ENCODE measurements at places on chromosomes 3 and 15.

GRCh38 chr15:101372149-101372577 is 77.1 kb upstream of the SNRPA1 start:
- peak; percentile 7 for DNase-seq

DNA sequence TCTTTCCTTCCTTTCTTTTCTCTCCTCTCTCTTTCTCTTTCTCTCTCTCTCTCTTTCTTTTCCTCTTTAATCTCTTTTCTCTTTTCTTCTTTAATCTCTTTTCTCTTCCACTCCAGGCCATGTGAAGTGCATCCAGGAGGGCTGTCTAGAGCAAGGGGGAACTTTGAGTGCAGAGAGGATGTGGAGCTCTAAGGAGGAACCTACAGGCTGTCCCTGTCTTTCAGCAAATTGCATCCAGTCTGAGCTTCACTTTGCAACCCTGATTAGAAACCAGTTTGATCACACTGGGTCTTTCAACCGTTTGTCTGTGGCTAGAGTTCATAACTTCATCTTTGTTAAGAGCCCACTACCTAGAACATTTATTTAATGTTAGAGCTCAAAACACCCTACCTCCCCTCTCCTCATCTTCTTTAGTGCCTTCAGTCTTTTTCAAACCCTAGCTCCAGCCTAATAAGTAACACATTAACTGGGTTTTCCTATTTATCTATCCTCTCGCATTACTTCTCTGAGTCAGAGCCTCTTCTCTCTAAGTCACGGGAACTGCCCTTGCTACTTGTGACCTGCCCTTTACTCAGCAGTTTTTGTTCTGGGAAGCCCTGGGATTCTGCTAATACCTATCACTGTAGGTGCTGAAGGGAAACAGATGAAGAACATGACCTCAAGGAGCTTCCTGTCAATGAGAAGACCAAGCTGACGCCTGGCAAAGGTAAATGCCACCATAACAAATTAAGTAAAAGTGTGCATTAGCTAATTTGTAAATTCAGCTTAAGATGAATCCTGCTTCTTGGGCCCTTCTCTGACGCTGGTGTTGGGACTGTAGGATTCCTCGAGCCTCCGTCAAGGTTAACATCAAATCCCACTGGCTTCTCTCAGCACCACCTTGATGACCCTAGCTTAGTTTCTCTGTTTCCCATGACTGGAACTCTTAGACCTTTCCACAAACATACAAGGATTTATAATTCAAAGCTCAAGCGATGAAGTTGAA is at the start of gene GCNT3:
Gene GCNT3, plus strand, starts transcription at position 508 of the 985 bp plus-strand sequence. CDS start 6,456 bp downstream, outside the sequence.
- DNase-seq, result no peak

DNA sequence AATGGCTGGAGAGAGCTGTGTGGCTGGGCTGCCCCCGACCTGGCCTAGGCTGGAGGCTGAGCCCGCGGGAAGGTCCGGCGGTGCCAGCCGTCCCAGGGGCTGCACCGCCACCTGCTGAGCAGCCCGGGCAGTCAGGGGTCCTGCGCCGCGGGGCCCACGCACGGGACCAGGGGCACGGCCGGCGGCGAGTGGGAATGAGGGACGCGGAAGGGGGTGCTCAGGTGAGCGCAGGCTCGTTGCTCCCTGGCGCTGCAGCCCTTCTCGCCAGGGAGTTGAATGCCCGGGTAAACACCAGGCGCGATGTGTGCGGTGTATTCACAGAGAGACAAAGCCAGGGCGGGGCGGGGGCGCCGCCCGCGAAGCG is 666 bp upstream of the SEMA3F start:
- DNase-seq, result no peak

GRCh38 chr3:164452707-164453106 is 625.6 kb downstream of the SI start:
- DNase-seq, result peak; percentile 42

GRCh38 chr15:63522225-63522578 is 17.8 kb downstream of the USP3 start:
- DNase-seq, result peak; percentile 63

DNA sequence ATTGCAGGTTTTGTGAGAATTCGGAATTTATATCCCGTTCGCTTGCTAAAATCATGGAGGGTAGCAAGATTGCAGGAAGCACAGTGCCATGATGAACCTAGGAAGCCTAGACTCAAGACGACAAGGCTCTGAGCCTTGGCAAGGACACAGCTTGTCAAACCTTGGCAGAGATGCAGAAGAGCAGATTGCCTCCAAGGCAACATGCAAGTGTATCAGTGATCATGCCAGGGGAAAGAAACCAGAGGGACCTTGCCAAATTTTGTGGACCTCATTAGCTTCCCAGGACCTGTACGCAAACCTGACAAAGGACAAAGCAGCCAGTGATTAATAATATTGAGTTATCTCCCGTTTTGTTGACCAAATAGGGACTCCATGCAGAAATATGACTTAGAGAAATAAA is 159.7 kb downstream of the GOLIM4 start:
- no peak for DNase-seq

- peak; percentile 92 for DNase-seq
These were observed 115.1 kb downstream of the LIPC start for GRCh38 chr15:58546635-58547627.

- DNase-seq, result no peak
These were observed 3.8 kb downstream of the AMIGO3 start for GRCh38 chr3:49715611-49716121.

DNA sequence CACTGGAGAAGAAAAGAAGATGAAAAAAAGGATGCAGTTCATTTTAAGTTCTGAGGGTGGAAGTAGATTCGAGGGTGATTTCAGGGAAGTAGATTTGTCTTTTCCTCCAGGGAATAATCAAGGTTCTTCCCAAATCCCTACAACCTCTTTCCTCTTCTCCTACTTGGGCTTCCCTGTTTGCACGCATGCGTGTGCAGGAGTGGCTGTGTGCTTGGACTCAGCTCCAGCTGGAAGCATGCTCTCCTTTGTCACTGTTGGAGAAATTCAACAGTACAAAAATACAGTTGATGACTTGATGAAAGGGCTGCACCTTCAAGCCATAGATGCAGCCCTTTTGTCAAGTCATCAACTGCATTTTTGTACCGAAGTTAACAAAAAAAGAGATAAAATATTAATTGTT is 3.8 kb downstream of the OR5K2 start:
- DNase-seq, result no peak

DNA sequence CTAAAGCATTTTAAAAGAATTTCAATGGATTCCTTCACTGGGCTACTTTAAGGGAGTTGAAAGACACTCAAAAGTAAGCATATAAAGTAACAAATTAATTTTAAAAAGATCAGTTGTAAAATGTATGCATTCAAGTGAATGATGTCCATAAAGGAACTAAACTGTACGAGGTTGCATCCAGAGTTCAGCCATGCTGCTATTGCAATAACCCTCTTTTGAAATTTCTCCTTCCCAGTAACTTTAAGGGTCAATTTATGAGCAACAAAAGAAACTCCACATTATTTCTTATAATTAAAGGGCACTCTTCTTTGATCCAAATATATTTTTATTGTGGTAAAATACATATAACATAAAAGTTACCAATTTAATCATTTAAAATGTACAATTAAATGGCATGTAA is 22.9 kb downstream of the BTLA start:
- no peak for DNase-seq

- DNase-seq, result peak; percentile 56
These were observed 25.0 kb downstream of the ADAM10 start for GRCh38 chr15:58724466-58724865.

GRCh38 chr3:180447136-180447535 is 154.8 kb upstream of the TTC14 start:
- peak; percentile 41 for DNase-seq

DNA sequence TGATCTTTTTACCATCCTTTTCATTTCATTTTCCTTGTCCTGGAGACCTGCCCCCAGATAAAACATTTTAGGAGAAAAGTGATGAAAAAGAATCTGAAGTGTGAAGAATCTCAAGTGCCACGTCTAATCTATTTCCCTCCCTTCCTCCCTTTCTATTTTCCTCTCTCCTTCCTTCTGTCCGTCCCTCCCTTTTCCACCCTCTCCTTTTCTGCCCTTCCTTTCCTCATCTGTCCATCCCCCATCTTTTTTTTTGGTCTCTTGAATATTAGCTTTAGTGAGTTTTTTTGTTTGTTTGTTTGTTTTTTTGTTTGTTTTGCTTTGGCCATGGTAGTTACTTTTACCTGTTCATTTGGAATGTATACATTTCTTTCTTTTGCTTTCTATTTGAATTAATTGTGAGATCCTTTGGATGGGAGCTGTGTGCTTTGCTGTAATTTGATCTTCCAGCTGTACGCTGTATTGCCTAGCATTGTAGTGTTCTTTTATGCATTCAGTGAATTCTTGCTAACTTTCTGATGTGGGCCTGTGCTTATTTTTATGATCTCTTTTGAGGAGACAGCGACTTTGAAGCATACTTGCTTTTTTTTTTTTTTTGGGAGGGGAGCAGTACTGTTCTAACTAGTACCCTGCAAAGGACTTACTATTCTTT is 19.2 kb downstream of the CDIN1 start:
- DNase-seq, result peak; percentile 45

DNA sequence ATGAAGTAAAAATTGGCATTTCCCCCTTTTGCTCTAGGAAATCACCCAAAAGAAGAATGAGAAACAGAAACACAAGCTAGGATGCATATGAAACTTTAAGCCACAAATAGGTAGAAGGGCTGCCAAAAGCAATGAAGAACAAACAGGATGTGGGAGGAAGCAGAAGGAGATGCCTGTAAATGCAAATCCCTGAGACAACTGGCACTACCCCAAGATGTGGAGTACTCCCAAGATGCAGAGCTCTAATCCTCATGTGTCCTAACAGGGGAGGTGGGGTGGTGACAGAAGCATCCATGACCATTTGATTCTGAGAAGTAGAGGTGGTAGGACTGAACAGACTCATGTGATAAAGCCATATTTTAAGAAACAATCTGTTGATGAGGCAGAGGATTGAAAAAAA is 31.9 kb upstream of the ZNF280D start:
- peak; percentile 80 for DNase-seq

GRCh38 chr3:178900029-178900646 is 171.5 kb downstream of the ZMAT3 start:
- DNase-seq, result no peak

GRCh38 chr3:13150624-13151023 is 77.4 kb upstream of the IQSEC1 start:
- no peak for DNase-seq

DNA sequence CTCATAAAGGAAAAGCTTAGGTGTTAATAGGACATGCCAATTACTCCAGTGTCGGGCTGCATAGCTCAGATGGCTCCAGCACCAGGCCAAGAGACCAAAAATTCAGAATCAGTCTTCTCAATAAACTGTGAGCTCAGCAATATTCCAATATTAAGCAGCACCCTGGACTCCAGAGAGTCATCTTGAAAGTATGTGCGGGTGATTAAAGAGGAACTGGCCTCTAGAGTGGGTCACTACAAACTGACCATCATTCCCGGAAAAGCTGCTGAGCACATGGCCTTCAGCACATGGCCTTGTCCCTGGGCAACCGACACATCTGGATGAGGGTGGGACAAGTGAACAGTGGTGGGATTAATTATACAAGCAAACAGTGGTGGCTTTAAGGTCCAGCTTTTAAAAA is 59.0 kb downstream of the MAGI1 start:
- peak; percentile 41 for DNase-seq

- no peak for DNase-seq
These were observed 79.6 kb upstream of the SLC6A6 start for GRCh38 chr3:14322667-14323295.

Measured in fibroblast of skin of abdomen (primary cell).